Esophagus squamous epithelium (tissue), 5 donors: ENCODE measurements at places on chromosomes 11 and 22. TPM values are rescaled to one million over a fixed set of nuclear protein-coding genes. Genes with fewer than 3 reads are reported as not detected.

The IRAG1 gene
- 5.9 TPM for total RNA-seq

The IGLL5 gene
- not detected for total RNA-seq

The RCOR2 gene
- total RNA-seq = 0.19 TPM

The TSPAN18 gene
- 1.9 TPM for total RNA-seq

The MAPK1 gene
- 36.0 TPM for total RNA-seq

The BACE1 gene
- 16.9 TPM for total RNA-seq

The BRMS1 gene
- total RNA-seq = 43.8 TPM

The MEN1 gene
- 14.9 TPM for total RNA-seq

The FGF4 gene
- total RNA-seq = not detected

The CTSW gene
- 1.8 TPM for total RNA-seq

The HBB gene
- 7.9 TPM for total RNA-seq

The GDPD4 gene
- total RNA-seq = not detected

The OR2D2 gene
- total RNA-seq = not detected

The MS4A4E gene
- not detected for total RNA-seq

The MMP11 gene
- 1.6 TPM for total RNA-seq

The SDHAF2 gene
- total RNA-seq = 26.0 TPM

The CASP5 gene
- not detected for total RNA-seq

The KLHL35 gene
- 0.91 TPM for total RNA-seq

The KRTAP5-11 gene
- total RNA-seq = not detected

The LGR4 gene
- total RNA-seq = 40.2 TPM

The OTOG gene
- total RNA-seq = not detected

The RASD2 gene
- 0.26 TPM for total RNA-seq

The TSSK2 gene
- 0.18 TPM for total RNA-seq

The GGTLC3 gene
- not detected for total RNA-seq

The PRG3 gene
- total RNA-seq = not detected

The LARGE1 gene
- 5.6 TPM for total RNA-seq

The CLDN5 gene
- total RNA-seq = 34.7 TPM

The SCGB1A1 gene
- total RNA-seq = not detected

The DEFB131B gene
- not detected for total RNA-seq

The RASSF10 gene
- total RNA-seq = 11.5 TPM

The ATP5MG gene
- 48.2 TPM for total RNA-seq

The MN1 gene
- 2.0 TPM for total RNA-seq

The GGT1 gene
- 1.3 TPM for total RNA-seq

The LYVE1 gene
- total RNA-seq = 66.8 TPM

The AIFM3 gene
- 1.9 TPM for total RNA-seq

The SLC1A2 gene
- 0.61 TPM for total RNA-seq

The PRR33 gene
- not detected for total RNA-seq

The PLAAT2 gene
- total RNA-seq = 0.47 TPM

The BARX2 gene
- total RNA-seq = 102 TPM
